Natural killer cell (primary cell): ENCODE measurements at places on chromosomes 5 and 9. TPM values are rescaled to one million over a fixed set of nuclear protein-coding genes. Genes with fewer than 3 reads are reported as not detected.

The MARVELD2 gene
- 0.50 TPM for total RNA-seq

The PCDHB9 gene
- total RNA-seq: not detected

The PSD2 gene
- total RNA-seq: 1.3 TPM

The CER1 gene
- not detected for total RNA-seq

The DND1 gene
- 0.90 TPM for total RNA-seq

The MAP3K1 gene
- total RNA-seq: 35.7 TPM

The FABP6 gene
- total RNA-seq: not detected

The FBP2 gene
- total RNA-seq: not detected

The PCDHA5 gene
- total RNA-seq: not detected

The NOP16 gene
- total RNA-seq: 12.1 TPM

The SOX30 gene
- total RNA-seq: 0.09 TPM

The PLAC8L1 gene
- total RNA-seq: not detected

The TSSK1B gene
- total RNA-seq: not detected

The PIP5KL1 gene
- total RNA-seq: 0.97 TPM

The SAPCD2 gene
- total RNA-seq: 2.6 TPM

The WHRN gene
- total RNA-seq: 90.6 TPM

The INSYN2B gene
- total RNA-seq: not detected

The SLC6A3 gene
- total RNA-seq: not detected

The OTULINL gene
- 51.8 TPM for total RNA-seq

The GGTA1 gene
- total RNA-seq: 0.87 TPM

The LHX2 gene
- total RNA-seq: not detected

The KLHL3 gene
- total RNA-seq: 11.2 TPM

The CCDC152 gene
- 4.0 TPM for total RNA-seq

The DEPDC1B gene
- 1.3 TPM for total RNA-seq

The LCN6 gene
- total RNA-seq: not detected

The B4GALT7 gene
- total RNA-seq: 28.7 TPM

The PCDHGA4 gene
- not detected for total RNA-seq

The CMYA5 gene
- 0.93 TPM for total RNA-seq

The TLN1 gene
- total RNA-seq: 509 TPM

The HINT1 gene
- 129 TPM for total RNA-seq

The PTGER4 gene
- total RNA-seq: 117 TPM

The IFNB1 gene
- not detected for total RNA-seq

The GMCL2 gene
- total RNA-seq: not detected
